ENCODE measurements at places on chromosomes 11 and 22.

DNA sequence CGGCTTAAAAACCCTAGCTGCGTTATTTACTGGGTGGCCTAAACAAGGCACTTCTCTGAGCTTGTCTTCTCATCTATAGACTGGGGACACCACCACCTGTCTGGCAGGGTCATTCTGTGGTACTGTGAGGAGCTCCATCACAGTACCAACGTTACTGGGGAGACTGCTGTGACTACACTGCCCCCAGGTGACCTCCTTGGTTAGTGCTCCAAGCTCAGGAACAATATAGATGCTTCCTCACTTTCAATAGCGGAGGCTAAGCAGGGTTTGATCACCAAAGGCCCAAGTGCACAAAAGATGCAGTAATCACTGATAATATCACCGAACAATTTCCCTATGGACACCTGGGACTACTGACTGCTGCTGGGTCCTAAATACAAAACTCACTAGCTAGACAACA lies 18.8 kb downstream of the PRPF19 start:
- no peak for DNase-seq

GRCh38 chr11:1748636-1749394 lies 1.6 kb downstream of the IFITM10 start:
- DNase-seq: peak; percentile 22

DNA sequence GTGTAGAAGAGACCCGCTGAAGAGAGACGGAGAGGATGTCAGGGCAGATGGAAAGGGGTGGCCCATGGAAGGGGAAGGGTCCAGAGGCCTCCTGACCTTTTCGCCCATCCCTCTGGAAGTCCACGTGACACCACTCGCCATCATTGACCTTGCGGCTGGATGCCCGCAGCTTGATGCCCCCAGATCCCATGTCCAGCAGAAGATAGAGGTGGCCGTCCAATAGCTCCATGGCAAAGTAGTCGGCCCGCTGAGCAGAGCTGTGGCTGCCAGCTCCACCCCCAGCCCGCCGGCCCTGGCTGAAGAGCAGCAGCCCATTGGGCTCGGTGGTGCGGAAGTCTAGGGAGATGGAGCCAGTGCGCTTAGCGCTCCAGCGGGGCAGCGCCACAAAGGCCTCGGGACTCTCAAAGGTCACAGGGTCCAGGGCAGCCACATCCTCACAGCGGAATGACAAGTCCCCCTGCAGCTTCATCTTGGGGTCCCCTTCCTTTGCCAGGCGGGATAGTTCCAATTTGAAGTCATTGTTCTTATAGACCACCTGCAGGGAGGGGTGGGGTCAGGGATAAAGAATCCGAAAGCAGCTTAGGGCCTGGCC lies 55.7 kb downstream of the NRXN2 start:
- no peak for DNase-seq

GRCh38 chr22:24894220-24894975 lies 52.1 kb downstream of the LHFPL7 start:
- no peak for DNase-seq

GRCh38 chr22:41658869-41659268 lies 29.8 kb downstream of the SNU13 start:
- DNase-seq: no peak

DNA sequence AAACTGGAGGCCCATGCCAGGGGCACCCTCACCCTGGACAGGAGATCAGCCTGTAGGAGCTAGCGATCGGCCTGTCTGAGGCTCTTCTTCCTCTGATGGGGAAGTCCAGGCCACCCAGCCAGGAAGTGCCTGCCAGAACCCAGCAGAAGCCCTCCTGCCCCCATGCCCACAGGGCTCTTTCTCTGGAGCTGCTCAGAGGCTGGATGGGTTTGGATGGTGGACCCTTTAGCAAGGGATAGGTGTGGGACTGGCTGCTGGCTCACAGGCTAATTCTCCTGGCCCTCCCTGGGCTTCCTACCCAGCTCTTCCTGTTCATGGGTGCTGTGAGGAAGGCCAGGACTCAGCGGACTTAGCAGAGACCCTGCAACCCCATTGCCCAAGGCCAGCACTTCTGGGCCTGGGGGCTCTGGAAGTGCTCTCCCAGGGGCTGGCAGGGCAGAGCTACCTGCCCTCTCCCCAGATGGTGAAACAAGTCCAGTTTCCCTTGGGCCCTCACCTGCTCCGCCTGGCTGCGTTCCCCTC lies 7.6 kb downstream of the FXYD2 start:
- DNase-seq: peak; percentile 48

DNA sequence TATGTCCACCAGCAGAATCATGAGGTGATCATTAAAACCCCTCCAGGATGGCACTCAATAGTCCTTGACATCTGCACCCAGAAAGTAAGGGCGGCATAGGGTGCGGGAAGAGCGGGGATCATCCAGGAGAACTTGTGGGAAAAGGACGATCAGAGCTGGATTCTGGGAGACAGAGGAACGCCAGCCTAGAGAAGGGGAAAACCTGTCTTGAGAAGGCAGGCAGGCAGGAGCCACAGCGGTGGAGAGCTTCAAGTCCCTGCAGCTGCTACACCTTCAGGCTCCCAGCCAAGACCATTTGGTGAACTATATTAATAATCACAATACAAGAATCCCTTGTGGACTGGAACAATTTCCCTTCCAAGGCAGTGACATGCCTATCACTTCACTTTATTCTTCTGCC lies 134.3 kb downstream of the BUD13 start:
- DNase-seq: no peak

- DNase-seq: no peak
These were observed 86.4 kb upstream of the TMEM45B start for GRCh38 chr11:129729216-129729615.
